Activated CD4-positive, alpha-beta T cell treated with anti-CD3 and anti-CD28 coated beads for 1 hour (primary cell): ENCODE measurements at places on chromosomes 7 and 10.

DNA sequence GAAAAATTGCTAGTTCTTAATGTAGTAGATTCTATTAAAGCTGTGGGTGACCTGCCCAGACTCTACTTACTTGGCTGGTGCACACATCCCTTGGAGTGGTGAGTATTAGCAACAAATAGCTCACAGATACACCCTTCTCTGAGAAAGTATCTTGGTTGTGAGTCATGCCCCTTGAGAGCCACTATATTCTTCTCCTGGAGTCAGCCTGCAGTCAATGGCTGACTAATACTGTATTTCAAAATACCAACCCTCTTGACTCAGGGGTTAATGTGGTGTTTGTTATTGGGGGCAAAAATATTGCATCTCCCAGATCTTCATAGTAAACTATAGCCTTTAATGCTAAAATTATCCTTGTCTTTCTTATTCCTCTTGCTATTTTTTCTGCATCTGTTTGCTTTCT is 354.9 kb downstream of the BMPER start:
- no peak for DNase-seq

DNA sequence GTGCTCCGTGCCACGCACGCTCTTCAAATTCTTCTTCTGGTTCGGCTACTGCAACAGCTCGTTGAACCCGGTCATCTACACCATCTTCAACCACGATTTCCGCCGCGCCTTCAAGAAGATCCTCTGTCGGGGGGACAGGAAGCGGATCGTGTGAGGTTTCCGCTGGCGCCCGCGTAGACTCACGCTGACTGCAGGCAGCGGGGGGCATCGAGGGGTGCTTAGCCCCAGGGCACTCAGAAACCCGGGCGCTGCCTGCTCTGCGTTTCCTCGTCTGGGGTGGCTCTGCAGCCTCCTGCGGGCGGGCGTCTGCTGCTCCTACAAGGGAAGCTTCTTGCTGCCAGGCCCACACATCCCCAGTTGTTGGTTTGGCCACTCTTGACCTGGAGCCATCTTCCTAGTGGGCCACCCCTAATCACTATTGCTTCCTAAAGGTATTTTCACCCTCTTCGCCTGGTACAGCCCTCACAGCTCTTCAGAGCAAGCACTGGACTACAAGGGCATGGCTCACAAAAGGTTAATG is 2.5 kb downstream of the ADRA2A start:
- DNase-seq = no peak

- DNase-seq = no peak
These were observed 58.5 kb upstream of the ECHDC3 start for GRCh38 chr10:11683529-11684320.

GRCh38 chr10:44312401-44312800 is 72.5 kb downstream of the CXCL12 start:
- DNase-seq = no peak
